ENCODE measurements at places on chromosomes 4 and X.

DNA sequence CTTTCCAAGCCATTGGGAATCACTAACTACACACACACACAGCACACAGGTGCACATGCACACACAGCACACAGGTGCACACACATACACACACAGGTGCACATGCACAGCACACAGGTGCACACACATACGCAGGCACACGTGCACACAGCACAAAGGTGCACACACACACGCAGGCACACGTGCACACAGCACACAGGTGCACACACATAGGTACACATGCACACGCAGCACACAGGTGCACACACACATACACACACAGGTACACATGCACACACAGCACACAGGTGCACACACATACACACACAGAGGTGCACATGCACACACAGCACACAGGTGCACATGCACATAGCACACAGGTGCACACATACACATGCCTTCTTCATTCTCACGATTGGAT, 80.9 kb downstream of the HMX1 start:
- no peak for DNase-seq

- no peak for DNase-seq
Observed at GRCh38 chr4:157013656-157014055, 42.1 kb upstream of the PDGFC start.

- DNase-seq: no peak
Observed at GRCh38 chrX:57267308-57267707, 19.2 kb upstream of the FAAH2 start.

GRCh38 chr4:89531932-89532640, 224.5 kb upstream of the GPRIN3 start:
- no peak for DNase-seq

DNA sequence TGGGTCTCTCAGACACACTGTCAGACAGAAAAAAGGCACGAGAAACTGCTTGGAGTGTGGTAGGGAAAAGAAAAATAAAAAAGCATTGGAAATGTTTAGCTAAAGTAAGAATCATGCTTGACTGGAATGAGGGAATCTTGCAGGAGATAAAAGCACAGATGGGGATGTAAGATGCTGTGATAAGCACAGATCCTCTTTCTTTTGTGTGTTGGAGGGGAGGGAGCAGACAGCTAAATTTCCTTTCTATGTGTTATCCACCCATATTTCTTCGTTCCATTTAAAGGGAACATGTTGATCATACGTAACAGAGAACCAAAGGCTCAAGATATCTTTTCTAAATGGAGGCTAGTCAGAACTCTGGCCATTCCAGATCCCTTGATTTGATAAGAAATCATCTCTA, 614.0 kb upstream of the LCORL start:
- DNase-seq: no peak

- no peak for DNase-seq
Observed at GRCh38 chrX:20143561-20143960, 1.9 kb upstream of the EIF1AX start.

DNA sequence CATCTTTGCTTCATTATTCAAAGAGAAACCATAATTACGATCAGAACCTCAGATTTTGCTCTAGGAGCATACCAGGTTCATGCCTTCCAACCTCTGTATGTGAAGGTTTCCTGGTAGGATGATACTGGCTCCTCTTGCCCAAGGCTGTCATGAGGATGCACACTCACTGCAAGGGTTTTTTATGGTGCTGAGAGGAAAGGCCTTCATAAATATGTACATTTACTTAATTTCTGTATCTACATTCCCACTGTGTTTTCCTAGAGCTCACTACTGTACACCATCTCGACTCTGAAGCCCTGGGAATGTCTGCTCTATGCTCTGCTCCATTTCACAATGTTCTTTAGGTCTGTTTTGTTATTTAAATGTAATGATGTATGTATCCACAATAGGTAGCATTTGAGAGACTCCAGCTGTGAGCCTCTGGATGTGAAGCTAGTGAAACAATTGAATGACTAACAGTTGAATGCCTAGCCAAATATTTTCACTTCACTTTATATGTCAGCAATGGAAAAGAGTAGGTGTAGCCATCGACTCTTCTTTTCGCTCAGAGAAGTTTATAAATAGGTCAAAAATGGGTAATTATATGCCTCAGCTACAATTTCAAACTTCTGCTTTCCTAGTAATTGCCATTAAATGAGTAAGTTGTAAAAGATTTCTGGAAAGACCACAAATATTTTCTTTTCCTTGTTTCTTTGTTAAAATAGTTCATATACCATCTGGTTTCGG, 228.0 kb downstream of the PALLD start:
- DNase-seq: no peak

GRCh38 chrX:23341452-23341851, 6.8 kb downstream of the PTCHD1 start:
- DNase-seq: no peak

DNA sequence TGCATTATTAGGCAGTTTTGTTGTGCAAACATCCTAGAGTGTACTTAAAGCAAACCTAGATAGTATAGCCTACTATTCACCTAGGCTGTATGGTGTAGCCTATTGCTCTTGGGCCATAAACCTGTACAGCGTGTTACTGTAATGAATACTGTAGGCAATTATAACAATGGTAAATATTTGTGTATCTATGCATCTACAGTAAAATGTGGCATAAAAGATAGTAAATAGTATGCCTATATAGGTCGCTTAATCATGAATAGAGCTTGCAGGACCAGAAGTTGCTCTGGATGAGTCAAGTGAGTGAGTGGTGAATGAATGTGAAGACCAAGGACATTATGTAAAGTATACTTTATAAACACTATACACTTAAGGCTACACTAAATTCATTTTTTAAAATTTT, 16.6 kb downstream of the USO1 start:
- no peak for DNase-seq

DNA sequence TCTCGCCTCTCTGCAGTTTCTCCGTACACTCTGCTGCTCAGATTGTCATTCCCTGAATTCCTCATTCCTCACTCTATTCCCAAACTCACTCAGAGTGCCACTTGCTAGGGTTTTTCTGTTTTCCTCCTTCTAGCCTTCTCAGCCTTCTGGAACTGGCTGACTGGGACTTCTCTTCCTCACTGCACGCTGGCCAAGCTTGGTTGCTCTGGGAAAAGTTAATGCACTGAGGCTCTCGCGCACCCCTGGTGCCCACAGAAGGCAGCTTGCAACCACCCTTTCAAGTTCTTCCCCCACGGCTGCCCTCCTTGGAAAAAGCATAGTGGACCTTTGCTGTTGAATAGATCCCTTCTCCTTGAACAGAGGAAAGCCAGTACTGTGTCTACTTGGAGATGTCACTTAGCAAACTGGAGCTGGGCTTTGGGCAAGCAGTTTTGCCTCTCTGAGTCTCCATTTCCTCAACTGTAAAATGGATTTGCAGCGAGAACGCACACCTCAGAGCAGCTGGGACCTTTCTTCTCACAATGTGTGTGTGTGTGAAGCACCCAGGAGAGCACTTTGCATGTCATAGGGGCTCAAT, 6.0 kb upstream of the CCKAR start:
- no peak for DNase-seq

DNA sequence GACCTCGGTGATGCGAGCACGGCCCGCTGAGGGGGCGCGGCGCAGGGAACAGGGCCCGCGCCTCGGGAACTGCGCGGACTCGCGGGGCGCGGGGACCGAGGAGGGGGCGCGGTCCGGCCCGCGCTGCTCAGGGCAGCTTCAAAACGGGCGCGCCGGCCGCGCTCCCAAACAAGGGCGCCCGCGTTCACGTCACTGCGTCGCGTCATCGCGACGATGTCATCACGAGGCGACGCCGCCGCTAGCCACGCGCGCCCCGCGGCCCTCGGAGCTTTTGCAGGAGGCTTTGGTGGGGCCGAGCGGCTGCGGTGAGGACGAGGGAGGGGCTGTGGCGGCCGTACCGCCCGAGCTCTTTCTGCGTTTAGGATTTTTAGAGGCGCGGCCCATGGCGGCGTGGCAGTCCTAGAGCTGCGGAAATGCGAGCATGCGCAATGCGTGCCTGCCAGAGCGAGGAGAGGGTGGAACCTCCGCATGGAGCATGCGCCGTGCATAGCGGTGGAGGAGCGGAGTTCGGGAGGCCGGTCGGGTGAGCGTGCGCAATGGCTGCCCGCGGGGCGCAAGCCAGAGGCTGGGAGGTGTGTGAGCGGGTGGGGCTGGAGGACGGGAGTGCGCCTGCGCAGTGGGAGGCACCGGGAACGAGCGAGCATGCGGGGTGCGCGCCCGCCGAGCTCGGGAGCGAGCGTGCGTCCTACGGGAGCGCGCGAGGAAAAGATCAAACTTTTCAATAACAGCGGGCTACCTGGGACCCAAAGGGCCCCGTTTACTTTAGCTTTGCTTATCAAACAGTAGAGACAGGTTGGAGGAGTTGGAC, at the start of gene PPP2R3B:
Gene PPP2R3B, minus strand, starts transcription at position 140 of the 808 bp plus-strand sequence. CDS start 216 bp downstream, outside the sequence.
- DNase-seq: peak; percentile 100

DNA sequence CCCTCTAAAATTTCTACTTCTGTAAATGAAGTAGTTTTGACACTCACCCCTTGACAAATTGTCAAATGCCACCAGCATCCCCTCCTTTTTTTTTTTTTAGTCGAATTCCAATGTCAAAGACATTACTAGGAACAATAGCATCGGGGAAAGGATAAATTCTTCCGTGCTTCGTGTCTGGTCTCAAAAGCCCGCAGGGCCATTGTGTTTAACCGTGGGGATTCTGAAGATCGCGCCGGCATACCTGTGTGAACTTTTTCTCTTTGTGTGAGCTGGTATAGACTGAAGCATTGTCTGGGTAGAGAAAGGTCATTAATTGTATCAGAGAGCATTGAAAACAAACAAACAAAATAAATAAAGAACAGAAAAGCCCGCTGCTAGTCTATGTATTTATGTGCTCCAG, 313.9 kb downstream of the ASMT start:
- no peak for DNase-seq

DNA sequence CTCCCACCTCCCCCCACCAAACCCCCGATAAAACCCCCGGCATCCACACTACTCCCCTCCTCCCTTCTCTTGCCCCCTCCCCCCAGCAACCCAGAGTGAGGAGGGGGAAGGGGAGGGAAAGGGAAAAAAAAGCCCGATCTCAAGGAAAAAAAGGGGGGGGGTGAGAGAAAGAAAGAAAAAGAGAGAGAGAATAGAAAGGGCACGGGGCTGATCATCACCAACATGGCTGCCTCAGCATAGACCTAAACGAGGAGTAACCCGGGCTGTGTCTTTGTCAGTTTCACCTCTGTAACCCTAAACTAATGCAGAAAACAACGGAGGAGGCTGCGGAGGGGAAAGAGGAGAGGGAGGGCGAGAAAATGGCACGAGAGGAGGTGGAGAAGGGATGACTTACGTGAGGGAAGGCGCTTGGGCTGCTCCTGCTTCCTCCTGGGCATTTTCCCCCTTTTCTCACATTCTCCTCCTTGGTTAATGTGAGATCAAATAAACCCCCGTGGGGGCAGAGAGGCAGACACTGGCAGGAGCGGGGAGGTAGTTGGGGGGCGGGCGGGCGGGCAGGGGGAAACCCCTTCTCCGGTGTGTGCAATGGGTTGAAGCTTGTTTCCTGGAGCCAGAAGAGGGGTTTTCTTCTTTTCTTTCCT, 532 bp downstream of the ZNF827 start:
- DNase-seq: peak; percentile 75

- no peak for DNase-seq
Observed at GRCh38 chr4:118843237-118843636, 7.3 kb upstream of the SEC24D start.

GRCh38 chr4:6892190-6892908, 17.3 kb upstream of the TBC1D14 start:
- peak; percentile 53 for DNase-seq

DNA sequence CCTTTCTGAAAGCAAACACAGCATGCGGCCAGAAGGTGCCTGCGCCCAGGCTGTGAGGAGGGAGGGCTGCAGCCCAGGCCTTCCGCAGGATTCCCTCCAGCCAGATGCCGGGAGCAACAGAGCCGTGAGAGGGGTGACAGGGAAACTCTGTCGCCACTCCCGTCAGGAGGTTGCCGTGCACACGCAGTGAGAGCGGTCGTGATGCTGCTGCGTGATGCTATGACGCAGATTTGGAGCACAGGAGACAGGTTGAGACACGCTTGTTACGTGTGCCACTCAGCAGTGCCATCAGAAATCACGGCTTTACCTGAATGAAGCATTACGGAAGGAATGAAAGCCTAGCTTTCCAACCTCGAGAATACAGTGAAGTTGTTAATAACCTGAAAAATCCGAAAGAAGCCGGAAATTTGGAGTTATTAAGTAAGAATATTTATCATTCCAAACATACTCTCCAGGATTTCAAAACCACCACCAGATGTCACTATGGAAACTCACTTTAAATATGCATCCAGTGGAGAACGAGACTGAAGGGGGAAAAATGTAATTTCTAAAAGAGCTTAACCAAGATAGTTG, 54.4 kb downstream of the FAT1 start:
- DNase-seq: peak; percentile 80

GRCh38 chrX:65502618-65503017, 32.0 kb downstream of the LAS1L start:
- DNase-seq: no peak

- no peak for DNase-seq
Observed at GRCh38 chrX:151515237-151515636, 48.2 kb upstream of the PASD1 start.

DNA sequence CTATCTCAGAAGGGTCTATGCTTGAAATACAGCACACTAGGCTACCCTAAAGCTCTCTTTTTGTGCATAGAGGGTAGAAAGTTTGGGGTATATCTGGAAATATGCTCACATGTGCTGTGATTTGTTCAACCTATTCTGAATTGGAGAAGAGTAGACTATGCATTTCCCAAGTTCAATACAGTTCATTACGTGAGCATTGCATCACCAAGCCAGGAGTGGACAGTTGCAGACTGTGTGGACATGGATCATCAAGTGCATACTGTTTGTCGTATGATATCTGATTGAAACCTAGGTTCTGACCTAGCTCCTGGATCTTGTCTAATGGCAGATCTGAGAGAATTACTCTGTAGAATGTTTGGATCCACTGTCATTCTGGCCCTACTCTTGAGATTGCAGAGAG, 161.1 kb downstream of the FRAS1 start:
- no peak for DNase-seq

GRCh38 chr4:40843696-40844095, 93.9 kb downstream of the NSUN7 start:
- no peak for DNase-seq

GRCh38 chr4:52664479-52664878, 5.4 kb upstream of the USP46 start:
- no peak for DNase-seq

DNA sequence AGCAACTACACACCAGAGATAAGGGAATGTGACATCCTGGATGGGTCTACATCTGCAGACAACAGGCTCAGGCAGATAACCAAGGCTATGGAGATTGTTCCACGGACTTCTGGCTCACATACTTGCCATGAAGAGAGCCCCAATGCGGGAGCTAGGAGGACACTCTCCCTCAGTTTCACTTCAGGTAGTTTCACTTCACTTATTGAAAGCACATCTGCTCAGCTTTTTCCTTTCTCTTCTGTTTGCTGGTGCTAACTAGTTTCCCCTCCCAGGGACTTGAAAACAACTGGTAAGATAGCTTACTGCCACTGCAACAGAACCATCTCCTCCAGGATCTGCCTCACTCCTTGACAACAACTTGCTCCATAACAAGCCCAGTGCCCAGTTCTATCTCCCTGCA, 1.4 kb upstream of the CT47C1 start:
- DNase-seq: no peak

- DNase-seq: no peak
Observed at GRCh38 chr4:79362626-79363025, 36.8 kb upstream of the NAA11 start.

Measured in tongue (tissue), 3 donors.